HS-27A (cell line): ENCODE measurements at places on chromosomes 2 and 18.
A peak's percentile ranks its signal among the peaks of the same experiment; 100 is the strongest.

DNA sequence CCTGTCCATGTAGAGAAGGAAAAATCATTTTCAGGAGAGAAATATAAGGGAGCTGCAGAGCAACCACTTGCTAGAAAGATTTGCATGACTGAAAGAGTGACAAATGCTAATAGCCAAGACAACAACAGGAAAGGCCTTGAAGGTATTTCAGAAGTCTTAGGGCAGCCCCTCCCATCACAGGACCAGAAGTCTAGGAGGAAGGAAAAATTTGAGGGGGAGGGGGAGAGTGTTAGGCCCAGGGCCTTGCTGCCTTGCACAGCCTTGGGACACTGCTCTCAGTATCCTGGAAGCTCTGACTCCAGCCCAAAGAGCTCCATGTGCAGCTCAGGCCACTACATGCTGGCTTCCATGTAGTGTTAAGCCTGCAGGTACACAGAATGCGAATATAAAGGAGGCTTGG, 266.9 kb downstream of the GLI2 start:
- no peak for DNase-seq

DNA sequence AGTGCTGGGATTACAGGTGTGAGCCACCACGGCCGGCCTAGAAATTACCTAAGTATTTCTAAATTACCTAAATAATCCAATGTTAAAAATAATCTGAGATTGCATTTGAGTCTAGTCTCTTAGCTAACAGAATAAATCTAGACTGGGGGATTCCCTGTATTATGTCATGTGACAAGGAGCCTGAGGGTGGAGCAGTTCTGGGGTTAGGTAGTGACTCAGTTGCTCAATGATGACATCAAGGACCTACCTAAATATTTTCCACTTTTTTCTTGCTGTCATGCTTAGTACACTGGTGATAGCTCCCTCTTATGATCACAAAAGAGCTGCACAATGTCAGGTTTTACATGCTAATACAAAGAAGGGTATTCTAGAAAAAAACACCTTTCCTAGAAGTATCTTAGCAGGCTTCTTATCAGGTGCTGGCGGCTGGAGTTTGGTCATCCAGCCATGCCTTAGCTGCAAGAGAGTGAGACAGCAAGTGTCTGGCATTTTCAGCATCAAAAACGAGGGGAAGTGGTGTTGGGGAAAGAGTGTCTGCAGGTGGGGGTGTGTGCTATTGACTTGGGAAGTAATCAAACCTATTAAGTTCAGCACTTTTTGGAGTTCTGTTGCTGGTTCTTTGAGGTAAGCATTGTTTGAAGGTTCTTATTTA, 17.5 kb upstream of the CEP192 start:
- DNase-seq = no peak

DNA sequence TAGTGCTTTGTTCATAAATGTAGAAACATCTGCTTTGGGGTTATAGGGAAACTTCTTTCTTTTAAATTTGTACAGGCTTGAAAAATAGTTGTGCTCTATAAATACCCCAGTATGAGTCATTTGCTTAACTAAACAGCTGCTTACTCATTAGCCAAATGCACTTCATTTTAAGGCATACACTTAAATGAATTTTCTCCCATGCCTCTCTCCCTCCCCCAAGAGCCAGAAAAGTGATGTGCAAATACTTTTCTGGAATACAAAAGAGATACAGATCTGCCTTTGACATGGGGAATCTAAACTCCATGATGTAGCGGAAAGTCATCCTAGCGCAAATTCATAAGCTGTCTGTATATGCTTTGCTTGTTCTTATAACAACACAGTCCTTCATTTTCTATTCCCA, 469.4 kb downstream of the DLGAP1 start:
- DNase-seq = no peak

DNA sequence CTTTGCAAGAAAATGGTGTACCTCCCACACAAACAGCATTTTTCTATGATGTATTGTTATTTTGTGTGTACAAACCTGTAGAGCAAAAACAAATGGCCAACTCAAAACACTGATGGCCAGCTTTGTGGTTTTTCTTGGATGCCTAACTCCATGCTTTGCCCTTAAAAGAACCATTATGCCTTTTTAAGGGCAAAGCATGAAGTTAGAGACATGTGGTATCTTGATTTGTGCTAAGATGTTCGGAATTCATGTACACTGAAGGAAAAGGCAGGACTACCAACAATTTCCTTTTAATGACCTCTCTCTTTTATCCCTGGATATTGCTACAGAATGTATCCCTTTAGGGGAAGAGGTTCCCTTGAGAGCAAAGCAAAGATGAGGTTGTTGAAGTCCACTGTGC, 273.6 kb downstream of the SCG2 start:
- DNase-seq = no peak

GRCh38 chr2:217479566-217479965, 523.2 kb downstream of the TNS1 start:
- no peak for DNase-seq

GRCh38 chr2:205270689-205271088, 411.6 kb upstream of the NRP2 start:
- no peak for DNase-seq

DNA sequence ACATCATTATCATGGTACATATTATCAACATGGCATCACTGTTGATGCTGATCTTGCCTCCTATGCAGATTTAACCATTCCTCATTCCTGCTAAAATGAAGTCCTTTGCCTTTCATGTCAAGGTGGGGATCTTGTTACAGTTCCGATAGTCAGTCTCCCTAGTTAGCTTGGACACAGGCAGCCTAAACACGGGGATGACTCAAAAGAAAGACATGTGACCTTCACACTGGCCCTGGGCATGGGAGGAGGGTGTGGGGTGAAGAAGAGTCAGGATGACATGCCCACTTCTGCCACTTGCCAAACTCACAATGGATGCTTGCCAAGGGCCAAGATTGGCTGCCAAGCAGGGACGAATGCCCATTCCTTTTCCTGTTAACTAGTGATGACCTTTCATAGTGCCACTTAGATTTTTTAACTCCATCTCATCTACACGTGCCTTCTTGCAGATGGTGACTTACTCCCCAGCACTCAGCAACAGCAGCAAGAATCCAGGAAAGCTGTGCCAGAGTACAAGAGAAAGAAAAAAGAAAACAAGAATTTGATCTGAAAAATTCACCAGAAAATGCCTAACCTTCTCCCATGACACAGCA, 13.9 kb upstream of the SLC1A4 start:
- peak; percentile 88 for DNase-seq

- no peak for DNase-seq
Observed at GRCh38 chr2:88733155-88733902, 41.9 kb downstream of the RPIA start.

- no peak for DNase-seq
Observed at GRCh38 chr2:142176941-142177340, 46.1 kb upstream of the LRP1B start.

- no peak for DNase-seq
Observed at GRCh38 chr2:222656526-222657446, 894 bp upstream of the FARSB start.

- DNase-seq = no peak
Observed at GRCh38 chr2:54598347-54599325, 124.8 kb upstream of the EML6 start.

DNA sequence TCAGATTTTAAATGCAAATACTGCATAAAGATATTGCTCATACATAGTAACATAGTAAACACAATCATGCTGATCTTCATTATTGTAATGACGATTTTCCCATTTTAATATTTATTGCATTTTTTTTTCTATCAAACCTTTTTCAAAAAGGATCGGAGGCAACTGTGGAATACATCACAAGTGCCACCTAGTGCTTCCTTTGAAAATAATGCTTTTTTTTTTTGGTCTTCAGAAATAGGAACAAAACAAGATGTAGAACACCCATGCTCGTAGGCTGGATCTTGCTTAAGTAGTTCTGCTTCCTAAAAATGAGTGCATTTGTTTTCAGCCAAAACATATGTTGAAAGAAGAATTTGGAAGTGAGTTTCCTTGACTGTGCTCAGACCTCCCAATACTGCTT, 35.7 kb upstream of the GPR155 start:
- DNase-seq = no peak

GRCh38 chr18:34978953-34979608, 62.1 kb upstream of the MAPRE2 start:
- DNase-seq = peak; percentile 84

- DNase-seq = peak; percentile 19
Observed at GRCh38 chr2:16908656-16909055, 243.0 kb upstream of the CYRIA start.

DNA sequence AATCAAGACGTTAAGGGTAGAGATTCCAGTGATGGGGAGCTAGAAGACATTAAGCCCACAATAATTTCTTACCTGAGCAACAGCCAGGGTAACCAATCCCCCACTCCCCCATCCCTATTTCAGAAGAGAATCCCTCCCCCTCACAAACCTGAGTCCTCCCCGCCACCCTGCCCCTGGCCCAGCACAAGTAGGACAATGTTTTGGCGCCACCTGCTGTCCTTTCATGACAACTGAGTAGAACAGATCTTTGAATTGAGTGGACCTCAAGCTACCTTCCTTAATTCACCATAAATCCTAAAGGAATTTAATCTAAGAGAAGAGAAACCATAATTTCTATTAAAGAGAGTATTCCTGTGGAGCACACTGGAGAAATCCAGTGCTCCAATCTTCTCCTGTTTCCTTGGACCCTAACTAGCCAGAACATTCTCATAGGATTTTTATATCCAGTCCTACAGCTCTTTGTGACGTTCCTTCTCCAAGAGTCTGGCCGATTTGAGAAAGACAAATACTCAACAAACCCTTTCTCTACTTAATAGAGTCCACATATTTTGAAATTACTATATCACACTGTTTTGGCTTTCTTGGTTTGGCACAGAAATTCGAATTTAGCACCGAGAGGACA, 41.1 kb downstream of the NHEJ1 start:
- no peak for DNase-seq

GRCh38 chr18:32441533-32441932, 29.1 kb downstream of the GAREM1 start:
- DNase-seq = no peak

DNA sequence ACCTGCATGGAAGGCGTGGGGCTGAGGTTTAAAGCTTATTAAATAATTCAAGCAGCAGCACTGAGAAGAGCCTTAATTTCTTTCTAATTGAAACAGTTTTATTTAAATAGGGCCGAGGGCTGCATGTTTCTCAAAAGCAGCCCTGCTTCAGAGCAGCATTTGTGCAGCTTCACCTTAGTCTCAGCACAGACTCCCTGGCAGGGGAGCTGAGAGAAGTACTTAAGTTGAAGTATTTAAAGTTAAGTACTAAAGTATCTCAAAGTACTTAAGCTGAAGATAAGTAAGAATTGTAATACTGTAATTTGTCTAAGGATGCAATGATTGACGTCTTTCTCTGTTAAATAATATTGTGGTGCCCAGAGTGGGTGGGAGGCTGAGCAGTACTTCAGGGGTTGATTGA, 31.4 kb downstream of the IMPA2 start:
- no peak for DNase-seq

GRCh38 chr2:8922431-8922830, 81.1 kb downstream of the MBOAT2 start:
- DNase-seq = no peak

DNA sequence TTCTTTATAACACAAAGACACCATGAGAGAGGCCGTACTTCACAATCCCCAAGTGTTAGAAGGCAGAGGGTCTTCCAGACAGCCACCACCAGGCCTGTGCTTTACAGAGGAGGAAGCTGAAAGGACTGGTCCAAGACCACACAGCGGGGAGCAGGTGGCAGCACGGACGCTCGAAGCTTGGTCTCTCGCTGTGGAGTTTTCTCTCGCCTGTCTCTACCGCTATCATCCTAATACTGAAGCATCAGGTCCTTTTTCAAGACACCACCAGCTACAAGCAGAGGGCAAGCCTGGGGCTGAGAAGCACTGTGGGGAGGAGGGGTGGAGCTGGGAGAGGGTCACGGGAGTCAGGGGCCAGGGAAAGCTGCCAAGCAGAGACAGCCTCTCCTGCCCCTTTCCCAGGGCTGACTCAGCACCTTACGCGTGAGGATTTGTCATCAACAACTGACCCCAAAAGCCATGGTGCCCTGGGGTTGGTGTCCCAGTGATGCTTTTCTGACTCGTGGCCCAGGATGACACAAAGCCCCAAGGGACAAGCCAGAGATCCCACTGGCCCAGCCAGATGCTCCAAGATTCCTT, 31.9 kb upstream of the FOSL2 start:
- no peak for DNase-seq

DNA sequence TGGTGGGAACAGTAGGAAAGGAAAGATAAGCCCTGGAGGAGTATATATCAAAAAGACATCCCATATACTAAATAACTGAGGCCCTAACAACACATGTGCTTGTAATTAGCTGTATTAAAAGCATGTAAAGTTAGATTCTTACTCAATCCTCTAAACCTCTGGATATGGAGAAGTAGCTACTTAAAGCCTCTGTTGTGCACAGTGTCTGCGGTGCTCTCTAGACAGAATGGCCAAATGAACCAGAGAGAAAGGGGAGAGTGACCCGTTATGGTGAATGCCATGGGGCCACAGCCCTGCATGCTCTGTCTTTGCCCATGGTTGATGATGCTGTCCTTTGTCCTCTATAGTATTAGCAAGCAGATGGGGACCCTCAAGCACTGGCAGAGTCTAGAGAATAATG, 104.4 kb upstream of the SLC8A1 start:
- DNase-seq = no peak

- DNase-seq = no peak
Observed at GRCh38 chr2:226903179-226903578, 67.3 kb downstream of the RHBDD1 start.

- DNase-seq = no peak
Observed at GRCh38 chr2:74461187-74462053, 3.2 kb downstream of the WBP1 start.

DNA sequence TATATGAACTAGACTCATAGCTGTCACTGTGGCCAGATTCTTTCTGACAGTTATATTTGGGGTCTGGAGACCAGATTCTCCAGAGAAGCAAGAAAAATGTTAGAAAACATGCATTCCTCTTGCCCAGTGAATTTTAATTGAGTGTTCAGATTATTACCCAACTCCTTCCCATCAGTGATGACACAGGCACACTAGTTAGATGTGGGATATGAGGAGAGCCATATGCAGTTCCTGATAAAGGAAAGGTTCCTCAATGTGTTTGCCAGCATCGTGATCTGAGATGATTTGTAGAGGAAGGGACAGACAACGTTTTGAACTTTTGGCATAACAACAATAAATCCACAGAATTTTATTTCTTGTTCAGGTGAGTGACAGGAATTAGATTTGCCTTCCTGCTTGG, 308.6 kb downstream of the PIEZO2 start:
- no peak for DNase-seq

GRCh38 chr2:234690569-234691213, 193.8 kb upstream of the ARL4C start:
- no peak for DNase-seq

GRCh38 chr2:149310349-149310748, 20.0 kb upstream of the LYPD6 start:
- DNase-seq = no peak

- DNase-seq = no peak
Observed at GRCh38 chr2:72914206-72914559, 3.1 kb upstream of the EMX1 start.

GRCh38 chr2:24018241-24018640, 8.4 kb downstream of the MFSD2B start:
- DNase-seq = no peak

- no peak for DNase-seq
Observed at GRCh38 chr2:223625652-223626051, 23.5 kb upstream of the SCG2 start.
